ENCODE measurements at places on chromosomes 16 and 17. TPM values are rescaled to one million over a fixed set of nuclear protein-coding genes. Genes with fewer than 3 reads are reported as not detected.

DNA sequence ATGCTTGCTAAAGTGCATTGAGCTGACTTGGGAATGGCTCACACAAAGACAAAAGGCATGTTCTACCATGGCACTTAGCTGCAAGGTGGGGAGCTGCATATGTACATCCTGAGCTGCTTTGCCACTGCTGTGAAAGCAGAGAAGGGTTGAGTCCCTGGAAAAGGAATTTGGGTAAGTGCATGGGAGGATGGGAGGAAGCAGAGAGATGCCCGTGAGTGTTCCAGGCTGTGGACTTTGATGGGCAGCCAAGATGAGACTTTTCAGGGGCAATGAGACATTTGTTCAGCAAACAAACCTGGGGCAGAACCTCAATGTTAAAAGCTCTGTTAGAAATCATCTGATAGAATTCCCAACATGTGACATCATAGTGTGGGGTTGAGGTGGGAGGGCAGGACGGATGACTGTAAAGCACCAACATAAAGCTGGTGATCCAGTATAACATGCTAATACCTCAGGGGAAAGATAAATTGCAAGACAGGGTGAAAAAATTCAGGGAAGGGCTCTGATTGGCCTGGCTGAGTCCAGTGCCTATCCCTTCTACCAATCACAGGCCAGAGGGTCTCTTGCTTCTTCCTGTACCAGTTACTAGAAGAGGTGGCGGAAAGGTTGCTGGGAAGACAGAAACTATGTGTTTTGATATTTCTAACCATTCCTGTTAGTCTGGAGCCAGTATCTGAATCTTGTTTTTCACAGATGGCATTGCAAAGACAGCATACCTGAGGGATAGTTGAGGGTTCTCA, 163.2 kb downstream of the UTP18 start:
- no peak for DNase-seq

DNA sequence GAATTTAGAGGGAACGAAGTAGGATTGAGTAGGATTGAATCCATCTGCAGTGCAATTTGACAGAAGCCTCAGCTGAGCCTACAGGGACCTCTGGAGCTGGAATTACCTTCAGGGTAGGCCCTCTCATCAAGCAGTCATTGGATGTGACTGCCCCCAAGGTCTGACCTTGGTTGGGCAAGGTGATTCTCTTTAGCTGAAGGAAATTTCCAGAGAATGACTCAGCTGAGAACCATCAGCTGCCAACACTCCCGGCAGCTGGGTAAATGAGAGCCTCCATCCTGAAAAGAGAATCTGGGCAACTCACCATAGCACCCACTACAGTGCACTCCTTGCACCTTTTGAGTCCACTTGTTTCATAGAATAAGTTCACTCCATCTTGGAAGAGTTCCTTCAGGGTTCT, 113.5 kb upstream of the MED13 start:
- no peak for DNase-seq

- DNase-seq: no peak
Observed at GRCh38 chr16:70416748-70417616, 21.9 kb downstream of the ST3GAL2 start.

DNA sequence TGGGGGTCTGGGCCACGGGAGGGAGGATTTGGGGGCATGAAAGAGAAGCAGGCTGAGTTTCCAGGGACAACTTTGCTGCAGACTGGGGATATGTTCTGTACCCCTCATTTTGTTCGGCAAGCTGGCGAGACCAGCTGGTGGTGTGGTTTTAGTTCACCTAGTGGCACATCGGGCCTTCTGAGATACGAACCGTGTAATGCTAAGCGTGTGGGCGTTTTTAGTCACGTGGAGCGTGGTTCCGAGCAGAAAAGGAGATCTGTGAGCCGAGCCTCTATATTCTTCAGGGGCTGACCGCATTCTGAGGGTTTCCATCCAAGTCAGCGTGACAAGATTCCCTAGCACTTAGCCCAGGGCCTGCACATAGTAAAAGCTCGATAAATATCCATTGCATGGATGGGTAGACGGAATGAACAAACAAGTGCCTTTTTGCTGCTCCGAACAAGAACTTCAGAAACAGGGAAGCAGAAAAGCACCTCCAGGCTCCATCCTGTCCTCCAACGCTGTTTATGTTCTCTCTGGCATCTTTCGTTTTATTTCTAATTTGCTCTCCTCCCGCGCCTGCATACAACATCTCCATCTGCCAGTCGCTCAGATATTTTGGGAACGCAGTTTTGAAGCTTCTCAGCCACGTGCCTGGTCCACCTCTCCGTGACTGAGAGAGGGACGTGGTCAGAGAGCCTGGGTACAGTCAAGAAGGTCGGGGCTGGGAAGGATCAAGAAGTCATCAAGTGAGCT, 5.8 kb downstream of the SYT17 start:
- DNase-seq: no peak

DNA sequence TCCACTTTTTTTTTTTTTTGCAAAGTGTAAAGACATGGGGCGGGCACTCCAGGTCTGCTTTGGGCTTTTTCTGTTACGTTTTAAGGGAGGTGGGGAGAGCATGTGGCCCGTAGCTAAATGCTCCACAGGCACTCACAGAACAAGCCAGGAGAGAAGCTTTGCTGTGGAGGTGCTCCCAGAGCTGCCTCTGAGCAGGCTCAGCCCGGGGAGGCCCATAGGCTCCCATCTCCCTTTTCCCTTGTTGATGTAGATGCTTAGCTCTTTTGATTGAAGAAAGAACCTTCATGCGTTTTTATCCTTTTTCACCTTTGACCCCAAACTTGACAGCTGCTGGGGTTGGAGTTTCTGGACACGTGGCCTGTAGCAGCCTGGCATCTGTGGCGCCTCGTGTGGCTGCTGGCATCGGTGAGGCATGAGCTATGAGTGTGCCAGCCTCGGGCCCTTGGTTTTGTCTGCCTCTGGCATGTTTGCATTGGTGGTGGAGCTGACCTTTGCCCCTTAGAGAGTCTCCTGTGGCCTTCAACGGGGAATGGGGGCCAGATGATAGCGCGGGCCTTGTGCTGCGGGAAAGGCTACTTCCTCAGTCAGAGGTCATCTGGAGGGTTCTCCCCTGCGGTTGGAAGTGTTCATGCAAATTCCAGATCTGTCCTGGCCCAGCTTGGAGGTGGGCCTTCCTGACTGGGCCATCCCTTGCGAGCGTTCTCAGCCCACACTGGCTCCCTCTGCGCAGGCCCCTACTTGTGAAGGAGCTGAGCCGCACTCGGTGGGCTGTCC, 20.0 kb upstream of the IL17C start:
- no peak for DNase-seq

PRR29 gene
- 0.99 TPM for total RNA-seq

TBC1D3H gene
- total RNA-seq: not detected

NQO1 gene
- total RNA-seq: 302 TPM

BICDL2 gene
- total RNA-seq: not detected
